ENCODE measurements at places on chromosomes 7 and 10.

- DNase-seq, result no peak
Measured at GRCh38 chr10:10489076-10489475, 528.6 kb upstream of the CELF2 start.

- DNase-seq, result no peak
Measured at GRCh38 chr7:22039670-22040069, 94.0 kb upstream of the CDCA7L start.

GRCh38 chr10:26455567-26456315 is 17.6 kb downstream of the APBB1IP start:
- DNase-seq, result no peak

DNA sequence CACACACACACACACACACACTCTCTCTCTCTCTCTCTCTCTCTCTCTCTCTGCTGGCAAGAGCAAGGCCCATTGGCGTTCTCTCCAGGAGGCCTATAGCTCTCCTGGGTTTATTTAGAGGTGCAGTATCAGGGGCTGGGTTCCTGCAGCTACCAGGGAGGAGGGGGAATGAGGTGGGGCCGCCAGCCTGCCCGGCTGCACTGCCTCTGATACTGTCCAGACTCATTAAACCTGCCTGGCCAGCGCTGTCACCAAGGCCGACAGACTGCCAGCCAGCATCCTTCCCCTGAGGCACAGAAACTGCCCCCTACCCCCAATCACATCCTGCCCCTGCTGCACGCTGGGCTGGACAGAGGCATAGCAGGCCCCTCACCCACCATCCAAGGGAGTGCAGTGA is 4.3 kb downstream of the PRRT4 start:
- DNase-seq, result no peak

GRCh38 chr10:3516234-3516922 is 268.6 kb downstream of the KLF6 start:
- DNase-seq, result no peak

GRCh38 chr10:71264345-71265200 is 52.2 kb downstream of the UNC5B start:
- DNase-seq, result no peak

- DNase-seq, result no peak
Measured at GRCh38 chr7:37541810-37542443, 93.3 kb upstream of the ELMO1 start.

GRCh38 chr10:24440817-24441797 is 232.2 kb downstream of the KIAA1217 start:
- DNase-seq, result no peak

- DNase-seq, result no peak
Measured at GRCh38 chr10:111126077-111126476, 49.2 kb downstream of the ADRA2A start.

DNA sequence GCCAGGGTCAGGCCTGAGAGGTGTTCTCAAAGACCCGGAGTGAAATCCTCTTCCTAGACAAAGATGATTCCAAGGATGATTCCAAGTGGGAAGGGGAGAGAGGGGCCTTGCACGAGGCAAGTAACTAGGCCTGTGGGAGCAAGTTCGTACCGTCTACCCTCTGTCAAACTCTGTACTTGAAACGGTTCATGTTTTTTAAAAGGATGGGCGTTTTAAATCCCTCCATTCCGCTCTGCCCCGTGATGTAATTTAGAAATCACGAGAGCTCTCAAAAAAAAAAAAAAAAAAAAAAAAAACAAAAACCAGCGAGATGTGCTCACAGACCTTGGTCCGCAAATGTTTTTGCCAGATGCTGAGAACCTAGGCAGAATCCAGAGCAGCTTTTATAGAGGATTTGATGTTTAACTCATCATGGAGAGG is 114.7 kb upstream of the CARD11 start:
- DNase-seq, result no peak

- no peak for DNase-seq
Measured at GRCh38 chr7:96016735-96017134, 244.4 kb downstream of the DYNC1I1 start.

DNA sequence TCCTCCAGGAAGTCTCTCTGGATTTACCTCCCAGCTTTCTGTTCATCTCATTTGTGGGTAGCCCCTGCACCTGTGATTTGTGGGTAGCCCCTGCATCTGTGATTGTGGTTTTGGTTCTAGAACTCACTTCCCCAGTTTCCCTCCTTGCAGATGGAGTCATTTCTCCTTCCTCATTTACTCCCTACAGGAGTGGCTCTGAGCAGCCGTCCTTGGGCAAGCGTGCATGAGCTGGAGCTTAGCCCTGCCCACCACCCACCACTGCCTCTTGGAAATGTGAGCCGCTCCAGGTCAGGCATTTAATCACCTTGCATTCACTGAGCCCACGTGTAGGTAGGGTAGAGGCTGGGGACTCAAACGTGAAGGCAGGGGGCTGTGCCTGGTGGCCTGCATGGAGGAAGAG is 8.2 kb downstream of the COL26A1 start:
- no peak for DNase-seq

DNA sequence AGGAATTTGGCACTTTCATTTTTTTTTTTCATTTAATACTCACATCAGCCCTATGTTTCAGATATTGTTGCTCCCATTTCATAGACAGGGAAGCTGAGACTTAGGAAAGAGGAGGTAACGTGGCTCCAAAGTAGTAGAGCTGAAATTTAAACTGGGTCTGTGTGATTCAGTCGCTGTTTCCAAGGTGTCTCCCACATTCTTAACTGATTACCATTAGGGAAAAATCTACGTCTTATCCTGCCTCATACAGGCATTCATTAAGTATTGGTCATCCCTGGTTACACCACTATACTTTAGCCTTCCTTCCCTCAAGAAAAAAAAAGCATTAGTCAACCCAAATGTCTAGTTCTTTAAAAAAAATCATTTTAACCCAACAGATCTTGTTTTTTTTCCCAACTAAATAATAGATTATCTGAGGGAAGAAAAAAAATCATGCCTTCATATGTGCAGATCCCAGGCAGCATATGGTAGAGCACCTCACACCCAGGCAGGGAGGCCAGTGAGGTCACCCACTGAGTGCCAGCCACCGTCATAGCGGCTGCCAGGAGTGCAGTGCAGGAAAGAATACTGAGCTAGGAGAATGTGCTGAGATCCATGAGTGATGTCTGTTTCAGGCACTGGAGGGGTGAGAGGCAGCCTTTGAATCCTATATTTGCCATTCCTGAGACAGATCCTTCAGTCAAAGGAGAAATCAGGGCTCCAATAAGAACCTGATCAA is 59.0 kb upstream of the SORCS3 start:
- no peak for DNase-seq

DNA sequence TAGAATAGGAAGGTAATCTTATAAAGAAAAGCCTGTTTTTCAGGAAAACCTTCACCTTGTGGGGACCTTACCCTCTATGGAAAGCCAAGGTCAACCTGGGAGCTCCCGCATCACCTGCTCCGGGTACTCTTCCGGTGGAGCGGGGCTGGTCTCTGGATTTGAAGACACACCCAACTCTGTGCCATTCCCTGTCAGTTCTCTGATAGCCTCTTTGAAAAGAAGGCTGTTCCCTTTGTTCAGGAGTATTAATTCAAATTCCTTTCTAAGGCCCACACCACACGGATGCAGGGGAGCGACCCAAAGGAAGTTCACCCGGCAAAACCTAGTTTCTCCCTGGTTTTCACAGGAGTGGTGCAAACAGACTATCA is 10.7 kb downstream of the CTBP2 start:
- no peak for DNase-seq

- no peak for DNase-seq
Measured at GRCh38 chr7:133688483-133689239, 435.8 kb downstream of the EXOC4 start.

- DNase-seq, result no peak
Measured at GRCh38 chr7:55977831-55978230, 13.4 kb downstream of the NIPSNAP2 start.

DNA sequence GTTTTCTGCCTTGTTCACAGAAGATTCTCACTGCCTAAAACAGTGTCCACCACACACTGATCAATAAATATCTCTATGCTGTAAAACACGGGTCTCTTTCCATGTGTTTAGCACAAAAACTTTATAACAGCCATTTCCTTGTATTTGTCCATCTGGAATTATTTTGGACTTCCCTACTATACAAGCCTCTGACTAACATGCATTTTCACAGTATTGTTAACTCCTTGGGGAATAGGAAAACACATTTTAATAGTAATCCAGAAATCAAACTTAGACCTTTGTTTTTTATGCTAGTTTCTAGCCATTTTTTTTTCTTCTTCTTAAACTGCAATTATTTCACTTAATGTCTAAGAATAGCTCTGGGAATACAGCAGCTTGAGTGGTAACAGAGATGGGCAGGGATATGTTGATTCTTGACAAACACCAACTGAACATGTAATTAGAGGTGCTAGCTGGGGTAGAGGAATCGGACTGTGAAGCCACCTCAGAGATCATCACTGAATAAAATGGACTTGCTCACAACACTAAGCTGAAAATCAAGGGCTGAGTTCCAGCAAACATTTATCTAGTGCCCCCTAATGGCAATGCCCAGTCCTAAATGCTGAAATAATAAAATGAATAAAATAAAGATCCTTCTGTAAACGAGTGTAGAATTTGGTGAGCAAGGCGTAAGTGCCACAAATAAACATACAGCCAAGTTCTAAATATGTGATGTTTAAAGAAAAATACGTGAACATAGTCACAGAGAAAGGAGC is 593.1 kb downstream of the SORCS1 start:
- DNase-seq, result no peak

- DNase-seq, result no peak
Measured at GRCh38 chr10:19518632-19519031, 297.6 kb upstream of the PLXDC2 start.

- peak; percentile 29 for DNase-seq
Measured at GRCh38 chr7:2104107-2104710, 128.5 kb downstream of the MAD1L1 start.

GRCh38 chr7:87473986-87474385 is 1.5 kb downstream of the ABCB4 start:
- no peak for DNase-seq

- DNase-seq, result no peak
Measured at GRCh38 chr7:100567031-100567730, 6.5 kb downstream of the SAP25 start.

DNA sequence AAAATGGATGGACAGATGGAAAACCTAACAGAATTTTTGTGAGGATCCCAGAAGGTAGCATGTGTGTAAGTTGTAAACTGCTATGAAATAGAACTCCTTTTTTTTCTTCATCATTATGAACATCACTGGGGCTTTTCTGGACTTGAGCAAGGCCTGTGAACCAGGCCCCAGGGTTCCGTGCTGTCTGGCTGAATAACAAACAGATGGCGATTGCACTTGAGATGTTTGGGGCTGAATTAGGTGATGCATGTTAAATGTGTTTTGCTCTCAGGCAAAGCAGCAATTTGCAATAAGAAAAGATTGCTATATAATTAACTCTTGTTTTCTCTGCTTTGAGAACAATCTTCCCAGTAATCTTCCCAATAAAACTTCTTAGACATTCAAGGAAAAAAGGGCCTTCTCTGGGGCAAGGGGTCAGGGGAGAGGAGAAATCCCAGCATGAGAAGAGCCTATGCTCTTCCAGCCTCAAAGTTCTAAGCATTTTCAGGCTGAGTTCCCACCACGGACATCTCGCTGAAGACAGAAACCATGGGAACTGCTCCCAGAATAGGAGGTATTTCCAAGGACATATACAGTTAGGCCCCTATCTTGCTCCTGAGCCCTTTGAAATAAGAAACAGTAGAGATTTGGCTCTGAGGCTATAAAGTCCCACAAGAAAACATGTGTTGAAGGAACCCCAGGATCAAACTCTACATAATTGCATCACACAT is 98.7 kb downstream of the ITIH5 start:
- DNase-seq, result no peak

GRCh38 chr7:45683556-45684148 is 109.5 kb downstream of the ADCY1 start:
- DNase-seq, result no peak

- DNase-seq, result no peak
Measured at GRCh38 chr7:16698200-16698905, 52.4 kb downstream of the BZW2 start.

DNA sequence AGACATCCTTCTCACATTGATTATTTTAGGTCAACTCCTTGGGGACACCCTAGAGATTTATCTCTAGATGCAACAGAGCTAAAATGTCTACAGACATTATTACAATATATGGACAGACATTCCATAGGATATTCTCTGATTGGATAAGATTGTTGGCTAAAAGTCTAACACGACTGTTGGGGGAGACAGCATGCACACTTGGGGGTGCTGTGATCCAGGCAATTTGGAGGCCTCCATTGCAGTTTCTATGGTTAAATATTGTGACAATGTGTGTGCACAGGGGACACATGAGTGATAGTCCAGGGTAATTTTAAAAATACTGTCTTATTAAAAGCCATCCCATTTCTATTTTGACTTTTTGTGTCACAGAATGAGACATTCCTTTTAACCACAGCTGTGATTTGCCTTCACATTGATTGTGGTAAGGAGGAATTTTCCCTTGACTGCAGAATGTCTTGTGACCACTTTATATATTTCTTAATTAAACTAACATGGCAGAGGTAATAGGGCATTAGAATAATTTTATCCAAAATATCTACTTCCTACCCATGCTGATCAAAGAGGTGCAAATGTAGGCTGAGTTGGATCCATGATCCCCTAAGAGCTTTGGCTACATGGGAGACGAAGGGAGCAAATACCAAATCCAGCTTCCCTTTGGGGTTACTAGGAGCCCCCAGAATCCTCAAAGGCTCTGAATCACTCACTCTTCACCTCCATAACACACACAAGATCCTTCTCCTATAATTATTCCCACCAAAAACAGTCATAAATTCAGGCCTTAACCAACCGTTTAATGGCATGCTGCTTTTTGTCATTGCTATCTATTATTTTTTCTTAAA is 7.3 kb downstream of the TFPI2 start:
- DNase-seq, result no peak

DNA sequence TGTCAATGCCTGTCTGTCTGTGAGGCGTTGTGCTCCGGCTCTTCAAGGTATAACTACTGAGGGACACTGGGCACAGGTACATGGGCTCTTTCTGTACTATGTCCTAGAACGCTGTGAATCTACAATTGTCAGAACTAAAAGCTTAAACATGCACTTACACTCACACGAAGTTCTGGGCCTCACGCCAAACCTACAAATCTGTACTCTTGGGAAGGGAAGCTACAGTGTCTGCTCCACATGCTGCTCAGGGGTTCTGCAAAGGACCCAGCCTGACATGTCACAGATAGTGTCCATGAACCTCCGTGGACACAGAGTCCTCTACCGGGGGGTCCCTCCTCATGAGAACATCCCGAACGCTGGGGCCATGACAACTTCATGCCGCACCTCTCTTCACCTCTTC is 268.7 kb downstream of the WDR37 start:
- DNase-seq, result no peak

- DNase-seq, result no peak
Measured at GRCh38 chr7:128073671-128074310, 42.6 kb upstream of the LRRC4 start.

DNA sequence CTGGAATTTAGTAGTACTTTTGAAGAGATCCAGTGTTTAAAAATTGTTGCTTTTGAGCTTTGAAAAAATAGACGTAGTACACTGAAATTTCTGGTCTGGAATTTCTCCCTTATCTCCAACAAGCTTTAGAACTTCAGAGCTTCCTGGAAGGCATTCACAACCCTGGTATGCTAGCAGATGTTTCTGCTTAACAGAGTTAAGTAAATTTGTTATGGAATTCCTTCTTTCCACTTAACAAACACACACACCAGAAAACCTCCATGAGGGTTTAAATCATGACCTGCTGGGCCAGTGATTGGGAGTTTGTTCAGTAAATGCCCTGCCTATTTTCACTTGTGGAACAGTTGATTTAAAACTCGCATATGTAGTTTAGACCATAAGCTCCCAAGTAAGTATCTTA is 13.7 kb downstream of the ASB15 start:
- no peak for DNase-seq

- peak; percentile 41 for DNase-seq
Measured at GRCh38 chr7:73451780-73452398, 18.3 kb downstream of the FZD9 start.

GRCh38 chr7:27198138-27198841 is 1.6 kb downstream of the HOXA13 start:
- no peak for DNase-seq
